ENCODE measurements at places on chromosomes 12 and 14.

GRCh38 chr12:22919883-22920282, 294.9 kb downstream of the ETNK1 start:
- no peak for DNase-seq

- no peak for DNase-seq
Measured at GRCh38 chr12:69007101-69007854, 74.3 kb upstream of the CPM start.

GRCh38 chr12:132781938-132782337, 20.3 kb upstream of the ANKLE2 start:
- no peak for DNase-seq

DNA sequence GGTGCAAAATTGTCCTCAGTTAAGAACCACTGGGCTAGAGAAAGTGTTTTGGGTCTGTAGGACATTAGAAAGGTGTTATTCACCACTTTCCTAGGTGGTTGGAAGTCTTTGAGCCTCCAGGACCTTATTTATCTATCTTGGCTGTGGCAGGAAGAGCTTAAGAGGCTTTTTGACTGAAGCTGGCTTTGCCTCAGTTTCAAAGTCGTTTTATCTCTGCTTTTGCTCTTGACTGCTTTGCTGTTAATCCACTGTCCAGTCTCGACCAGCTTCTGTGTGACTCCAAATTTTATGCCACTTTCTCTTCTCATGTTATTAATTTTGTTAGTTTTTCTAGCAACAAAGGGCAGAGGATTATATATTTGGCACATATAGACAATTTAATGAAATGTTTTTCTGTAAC, 60.3 kb downstream of the PPHLN1 start:
- DNase-seq: no peak

DNA sequence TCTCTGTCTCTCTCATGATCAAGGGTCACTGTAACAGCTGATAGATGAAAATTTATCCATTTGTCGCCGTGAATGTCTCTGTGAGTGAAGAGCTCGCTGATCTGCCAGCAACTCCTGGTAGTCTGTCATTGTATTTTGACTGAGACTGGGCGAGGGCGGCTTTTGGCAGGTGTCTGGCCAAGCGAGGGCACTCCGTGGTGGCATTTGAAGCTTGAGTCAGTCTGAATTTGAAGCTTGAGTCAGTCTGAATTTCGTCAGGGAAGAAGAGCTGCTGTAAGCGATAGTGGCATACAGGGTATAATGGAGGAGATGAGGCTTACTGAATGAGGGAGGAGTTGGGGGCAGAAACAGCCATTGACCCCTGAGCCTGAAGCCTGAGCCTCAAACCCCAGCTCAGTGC, 56.8 kb upstream of the FAM181A start:
- DNase-seq: no peak

DNA sequence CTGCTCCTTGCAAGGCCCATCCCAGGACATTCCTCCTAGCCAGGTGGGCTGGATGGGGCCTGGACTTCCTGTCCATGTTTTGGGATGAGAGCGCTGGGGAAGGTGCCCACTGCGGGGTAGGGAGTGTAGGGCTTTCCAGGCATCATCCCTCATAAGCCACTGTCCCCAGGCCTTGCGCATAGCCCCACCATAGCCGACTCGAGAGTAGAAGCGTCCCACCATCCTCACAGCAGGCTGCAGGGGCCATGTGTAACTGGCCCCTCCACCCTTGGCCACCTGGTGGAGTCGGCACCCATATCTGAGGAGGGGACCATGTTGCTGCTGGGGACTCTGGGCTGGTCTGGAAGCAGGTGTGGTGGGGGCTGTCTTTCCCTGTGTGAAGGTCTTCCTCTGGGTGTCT, 30.5 kb downstream of the SH2B3 start:
- no peak for DNase-seq

All from right renal pelvis (tissue), 4 donors.